Tongue (tissue), 3 donors: ENCODE measurements at places on chromosomes 7 and 10.
A peak's percentile ranks its signal among the peaks of the same experiment; 100 is the strongest.

DNA sequence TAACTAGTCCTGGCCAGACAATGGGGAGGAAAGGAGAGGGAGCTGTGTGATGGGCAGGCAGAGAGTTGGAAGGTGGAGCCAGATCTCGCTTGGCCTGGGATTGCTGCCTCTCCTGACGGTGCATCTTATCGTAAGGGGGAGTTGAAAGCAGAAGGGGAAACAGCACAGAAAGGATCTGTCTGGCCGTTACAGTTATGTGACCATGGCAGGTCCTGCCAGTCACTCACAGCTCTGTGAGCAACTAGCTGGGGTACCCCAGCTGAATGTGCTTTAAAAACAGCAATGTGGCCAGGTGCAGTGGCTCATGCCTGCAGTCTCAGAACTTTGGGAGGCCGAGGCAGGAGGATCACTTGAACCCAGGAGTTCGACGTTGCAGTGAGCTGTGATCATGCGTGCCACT, 8.1 kb downstream of the BLVRA start:
- DNase-seq = no peak

DNA sequence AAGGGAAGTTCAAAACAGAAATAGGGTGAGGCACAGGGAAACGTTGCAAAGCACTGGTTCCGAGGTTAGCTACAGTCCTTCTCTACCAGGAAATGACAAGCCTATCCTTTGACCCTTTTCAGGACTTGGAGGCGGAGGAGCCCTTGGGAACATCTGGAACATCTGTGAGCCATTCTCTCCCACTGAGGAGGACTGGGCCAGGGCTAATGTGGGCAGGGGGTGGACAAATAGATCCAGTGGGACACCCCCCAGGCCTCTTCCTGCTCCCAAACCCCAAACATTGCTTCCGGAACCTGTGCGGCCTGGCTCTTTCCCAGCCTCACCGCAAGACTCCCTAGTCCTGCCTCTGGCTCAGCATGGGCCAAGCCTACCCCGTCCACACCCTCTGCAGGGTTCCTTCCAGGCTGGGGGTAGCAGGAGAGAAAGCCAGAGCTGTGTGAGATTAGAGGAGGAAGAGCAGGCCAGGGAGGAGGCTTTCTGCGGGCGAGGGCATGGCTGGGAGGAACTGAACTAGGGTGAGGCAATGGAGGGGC, 36.5 kb downstream of the GHRHR start:
- no peak for DNase-seq

DNA sequence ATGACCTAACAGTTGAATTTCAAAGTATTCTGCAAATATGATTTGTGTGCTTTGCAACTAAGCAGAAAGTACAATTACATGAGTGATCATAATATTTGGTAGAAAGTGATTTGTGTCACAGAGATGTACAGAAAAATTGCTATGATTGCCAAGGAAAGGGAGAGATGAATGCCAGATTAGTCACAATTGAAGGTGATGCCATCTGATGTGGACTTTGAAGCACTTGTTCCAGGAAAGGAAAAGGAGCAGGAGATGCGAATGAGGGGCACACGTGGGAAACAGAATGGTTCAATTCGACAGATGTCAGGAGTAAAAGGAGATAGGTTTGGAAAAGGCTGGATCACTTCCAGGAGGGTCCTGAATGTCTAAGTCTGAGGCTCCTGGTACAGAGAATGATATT, 153.1 kb upstream of the LAMB4 start:
- DNase-seq = no peak

DNA sequence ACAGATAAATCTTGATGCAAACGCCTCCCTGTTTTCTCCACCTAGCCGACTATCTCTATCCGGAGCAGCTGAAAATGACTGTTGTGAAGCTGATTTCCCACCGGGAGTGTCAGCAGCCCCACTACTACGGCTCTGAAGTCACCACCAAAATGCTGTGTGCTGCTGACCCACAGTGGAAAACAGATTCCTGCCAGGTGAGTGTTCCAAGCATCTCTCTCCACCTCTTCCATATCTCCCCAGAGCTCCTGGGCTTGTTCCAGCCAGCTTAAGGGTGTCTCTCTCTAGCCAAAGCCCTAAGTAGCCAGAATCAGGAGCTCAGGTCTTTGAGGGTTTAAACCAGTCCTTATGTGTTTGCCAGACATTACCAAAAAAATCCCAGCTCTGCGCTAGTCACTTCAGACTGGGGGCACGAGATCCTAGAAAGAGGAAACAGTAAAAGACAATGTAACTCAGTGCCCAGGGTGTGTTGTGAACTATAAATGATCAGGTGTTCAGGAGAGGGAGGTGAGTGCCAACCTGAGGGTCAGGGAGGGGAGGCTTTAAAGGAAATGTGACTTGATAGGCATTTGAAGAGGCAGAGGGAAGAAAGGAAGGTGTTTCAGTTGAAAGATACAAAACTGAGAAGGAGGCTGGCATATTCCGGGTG, 4.4 kb downstream of the PLAU start:
- DNase-seq = no peak

GRCh38 chr7:67309764-67310549, 313.3 kb downstream of the TYW1 start:
- DNase-seq = no peak

DNA sequence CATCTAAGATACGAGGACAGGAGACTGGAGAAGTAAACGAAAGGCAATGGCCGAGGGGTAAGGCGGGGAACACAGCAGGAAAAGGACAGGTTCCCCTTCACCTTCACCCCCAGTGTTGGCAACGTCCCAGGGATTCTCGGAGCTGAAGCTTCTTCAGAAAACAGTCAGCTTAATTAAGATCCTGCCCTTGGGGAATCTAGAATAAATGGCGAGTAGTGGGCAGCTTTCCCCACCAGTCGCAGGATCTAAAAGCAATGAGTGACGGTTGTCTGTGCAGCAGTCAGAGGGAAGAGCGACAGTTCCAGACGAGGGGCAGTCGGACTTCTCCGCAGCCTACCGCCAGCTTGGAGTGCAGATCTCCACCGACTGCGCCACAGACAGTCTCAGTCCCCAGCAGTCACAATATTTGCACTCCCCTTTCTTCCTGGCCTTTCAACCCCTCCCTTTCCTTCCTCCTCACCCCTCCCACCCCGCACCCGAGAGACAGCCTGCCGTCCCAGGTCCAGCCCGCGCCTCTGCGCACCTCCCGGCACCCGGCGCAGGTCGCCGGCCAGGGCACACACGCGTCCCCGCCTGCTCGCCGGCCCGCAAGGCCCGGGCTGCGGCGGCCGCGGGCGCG, 10.9 kb upstream of the SP8 start:
- peak; percentile 32 for DNase-seq

DNA sequence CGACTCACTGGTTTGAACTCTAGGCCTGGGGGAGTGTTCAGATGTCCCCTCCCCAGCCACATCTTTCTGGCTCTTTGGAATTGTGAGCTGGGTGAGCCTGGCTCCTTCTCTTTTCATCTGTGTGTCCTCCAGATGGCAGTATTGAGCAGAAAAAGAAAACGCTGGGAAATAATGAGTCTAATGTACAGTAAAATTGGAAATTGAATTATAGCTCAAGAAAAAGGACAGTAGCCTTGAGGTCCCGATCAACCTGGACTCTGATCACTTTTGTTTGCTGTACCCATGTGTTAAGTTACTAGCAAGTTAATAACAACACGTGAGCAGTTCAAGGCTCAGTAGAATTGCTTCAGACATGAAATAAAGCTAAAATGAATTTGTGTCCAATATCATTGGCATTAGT, 77.9 kb downstream of the SNX10 start:
- peak; percentile 88 for DNase-seq

- peak; percentile 55 for DNase-seq
Observed at GRCh38 chr10:31618541-31619291, 299.7 kb downstream of the ZEB1 start.

GRCh38 chr7:9575716-9576115, 1142.3 kb downstream of the NXPH1 start:
- DNase-seq = no peak

DNA sequence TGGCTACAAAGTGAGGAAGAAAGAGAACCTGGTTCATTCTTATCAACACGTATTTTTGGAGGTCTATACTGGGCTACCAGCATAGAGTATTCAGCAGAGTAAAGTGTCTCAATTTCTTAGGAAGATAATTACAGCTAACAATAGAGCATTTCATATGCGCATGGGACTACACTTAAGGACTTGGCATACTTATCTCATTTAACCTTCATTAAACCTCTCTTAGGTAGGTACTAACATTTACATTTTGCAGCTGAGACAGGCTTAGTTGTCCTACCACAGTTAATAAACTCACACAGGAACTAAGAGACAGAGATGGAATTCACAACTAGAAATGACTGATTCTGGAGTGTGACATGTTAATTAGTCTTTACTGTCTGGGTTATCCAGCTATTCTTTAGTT, 66.6 kb downstream of the NRBF2 start:
- DNase-seq = no peak

DNA sequence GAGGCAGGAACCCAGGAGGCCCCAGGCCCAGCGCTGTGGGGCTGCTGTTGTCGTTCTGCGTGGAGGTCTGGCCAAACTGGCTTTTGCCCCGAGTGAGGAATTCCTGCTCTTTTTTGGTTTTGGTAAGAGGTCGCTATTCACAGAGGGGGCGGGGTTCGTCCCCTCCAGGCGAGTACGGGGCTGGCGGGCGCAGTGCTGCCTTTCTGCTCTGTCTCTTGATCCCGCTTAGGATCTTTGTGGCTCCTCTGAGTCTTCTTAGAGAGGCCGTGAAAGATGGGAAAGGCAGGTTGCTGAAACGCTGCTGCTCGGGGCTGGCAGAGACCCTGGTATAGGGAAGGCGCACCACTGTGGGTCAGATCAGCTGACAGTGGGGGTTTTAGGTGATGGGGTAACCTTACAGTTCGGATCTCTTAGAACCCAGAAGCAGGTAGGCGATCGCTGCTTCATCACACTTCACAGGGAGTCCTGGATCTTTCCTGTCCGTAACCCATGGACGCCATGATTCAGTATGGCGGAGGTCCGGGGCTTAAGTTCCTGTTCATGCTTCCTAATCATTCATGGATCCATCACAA, 136.7 kb downstream of the KIF20B start:
- no peak for DNase-seq

DNA sequence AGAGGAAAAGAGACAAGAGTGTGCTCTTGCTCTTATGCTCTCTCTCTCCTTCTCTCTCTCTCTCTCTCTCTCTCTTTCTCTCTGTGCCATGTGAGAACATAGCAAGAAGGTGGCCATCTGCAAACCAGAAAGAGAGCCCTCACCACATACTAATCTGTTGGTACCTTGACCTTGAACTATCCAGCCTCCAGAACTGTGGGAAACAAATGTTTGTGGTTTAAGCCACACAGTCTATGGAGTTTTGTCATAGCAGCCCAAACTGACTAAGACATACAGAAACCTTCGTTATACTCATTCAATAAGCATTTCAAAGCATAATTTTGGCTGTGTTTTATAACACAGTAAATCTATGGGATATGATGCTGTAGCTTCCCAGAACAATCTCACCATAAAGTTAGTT, 56.4 kb upstream of the PLPP4 start:
- no peak for DNase-seq
